ENCODE measurements at places on chromosomes 12 and 14.
A peak's percentile ranks its signal among the peaks of the same experiment; 100 is the strongest.

DNA sequence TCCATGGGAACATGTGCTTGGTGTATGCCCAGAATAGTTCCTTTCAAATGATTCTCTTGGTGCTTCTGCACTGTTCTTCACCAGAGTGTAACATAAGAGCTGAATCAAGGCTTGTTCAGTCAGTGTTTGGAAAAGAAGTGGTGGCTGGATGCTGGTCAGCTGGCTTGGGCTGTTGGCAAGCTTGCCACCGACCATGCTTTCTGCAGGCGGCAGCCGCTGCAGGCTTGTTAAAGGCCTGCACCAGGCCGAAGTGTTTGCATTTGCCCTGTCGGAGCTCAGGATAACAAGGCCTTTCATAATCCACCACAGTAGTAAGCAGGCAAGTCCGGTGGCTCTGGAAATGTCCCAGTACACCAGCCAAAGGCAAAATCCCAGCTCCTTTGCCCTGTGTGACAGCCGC is 26.9 kb downstream of the DAAM1 start:
- no peak for DNase-seq

DNA sequence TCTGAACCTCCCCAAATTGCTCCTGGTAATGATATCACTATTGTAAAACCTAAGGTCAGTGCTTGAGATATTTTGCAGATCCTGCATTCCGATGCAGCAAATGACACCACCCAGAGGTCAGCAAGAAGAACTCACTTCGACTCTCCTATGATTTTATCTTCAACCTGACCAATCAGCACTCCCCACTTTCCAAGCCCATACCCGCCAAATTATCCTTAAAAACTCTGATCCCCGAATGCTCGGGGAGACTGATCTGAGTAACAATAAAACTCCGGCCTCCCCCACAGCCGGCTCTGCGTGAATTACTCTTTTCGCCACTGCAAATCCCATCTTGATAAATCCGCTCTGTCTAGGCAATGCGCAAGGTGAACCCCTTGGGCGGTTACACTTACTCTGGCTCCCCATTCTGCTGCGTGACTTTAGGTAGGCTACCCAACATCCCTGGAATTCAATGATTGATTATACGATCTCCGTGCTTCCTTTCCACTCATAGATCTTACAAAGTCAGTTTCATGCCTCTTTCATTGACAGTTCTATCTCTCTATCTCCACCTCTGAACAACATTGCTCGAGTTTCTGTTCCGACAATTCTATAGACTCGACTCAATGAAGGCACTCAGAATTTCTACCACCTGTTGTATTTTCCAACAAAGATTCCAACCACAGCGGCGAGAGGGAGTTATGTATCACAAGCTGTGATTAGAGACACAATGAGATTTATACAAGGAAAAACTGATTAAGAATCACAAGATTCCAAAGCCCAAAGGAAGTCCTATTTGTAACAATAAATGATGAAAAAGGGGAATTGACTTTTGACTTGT is 939 bp downstream of the NPC2 start:
- DNase-seq = no peak

DNA sequence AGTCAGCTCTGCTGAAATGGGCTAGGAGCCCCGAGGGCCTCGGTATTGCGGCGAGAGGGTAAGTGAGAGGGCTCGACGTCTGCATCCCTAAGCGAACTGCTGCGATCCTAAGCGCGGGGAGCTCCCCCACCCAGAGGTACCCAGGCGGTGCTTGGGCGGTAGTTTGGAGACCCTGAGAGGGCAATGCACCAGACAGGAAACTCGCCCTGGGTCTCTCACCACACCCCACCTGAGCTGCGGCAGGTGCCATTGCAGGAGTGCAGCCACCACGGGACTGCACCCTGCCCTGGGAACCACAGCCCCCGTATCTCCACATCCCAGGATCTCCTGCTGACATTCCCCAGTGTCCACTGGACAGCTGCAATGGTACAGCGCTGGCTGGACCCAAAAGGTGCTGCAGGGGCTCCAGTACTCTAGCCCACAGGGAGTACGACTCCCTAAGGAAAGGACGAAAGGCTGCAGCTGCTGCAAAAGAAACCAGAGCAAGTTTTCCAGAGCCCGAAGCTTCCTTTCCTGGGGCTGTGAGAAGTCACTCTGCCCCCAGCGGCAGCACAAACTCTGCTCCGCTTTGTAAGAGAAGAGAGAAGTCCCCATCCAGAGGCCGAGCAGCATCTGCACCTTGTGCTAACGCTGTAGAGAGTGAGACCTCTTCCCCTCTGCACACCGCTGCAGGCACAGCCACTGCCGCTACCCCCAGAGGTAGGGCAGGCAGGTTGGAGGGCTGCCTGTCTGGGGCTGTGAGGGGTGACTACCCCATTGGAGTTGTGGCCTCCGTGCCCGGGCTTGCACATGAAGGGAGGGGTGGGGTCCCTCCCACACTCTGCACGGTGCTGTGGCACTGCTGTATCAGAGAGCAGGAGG is 31.1 kb upstream of the MON2 start:
- DNase-seq = peak; percentile 65

- DNase-seq = no peak
Observed at GRCh38 chr12:64997858-64998257, 123.2 kb downstream of the WIF1 start.

GRCh38 chr14:89486961-89487360 is 69.9 kb upstream of the FOXN3 start:
- no peak for DNase-seq

GRCh38 chr12:67986632-67987031 is 2.6 kb upstream of the IFNG-AS1 start:
- DNase-seq = no peak

GRCh38 chr12:48003226-48004052 is 837 bp downstream of the COL2A1 start:
- no peak for DNase-seq

- DNase-seq = no peak
Observed at GRCh38 chr12:65811968-65812700, 12.1 kb upstream of the HMGA2 start.

DNA sequence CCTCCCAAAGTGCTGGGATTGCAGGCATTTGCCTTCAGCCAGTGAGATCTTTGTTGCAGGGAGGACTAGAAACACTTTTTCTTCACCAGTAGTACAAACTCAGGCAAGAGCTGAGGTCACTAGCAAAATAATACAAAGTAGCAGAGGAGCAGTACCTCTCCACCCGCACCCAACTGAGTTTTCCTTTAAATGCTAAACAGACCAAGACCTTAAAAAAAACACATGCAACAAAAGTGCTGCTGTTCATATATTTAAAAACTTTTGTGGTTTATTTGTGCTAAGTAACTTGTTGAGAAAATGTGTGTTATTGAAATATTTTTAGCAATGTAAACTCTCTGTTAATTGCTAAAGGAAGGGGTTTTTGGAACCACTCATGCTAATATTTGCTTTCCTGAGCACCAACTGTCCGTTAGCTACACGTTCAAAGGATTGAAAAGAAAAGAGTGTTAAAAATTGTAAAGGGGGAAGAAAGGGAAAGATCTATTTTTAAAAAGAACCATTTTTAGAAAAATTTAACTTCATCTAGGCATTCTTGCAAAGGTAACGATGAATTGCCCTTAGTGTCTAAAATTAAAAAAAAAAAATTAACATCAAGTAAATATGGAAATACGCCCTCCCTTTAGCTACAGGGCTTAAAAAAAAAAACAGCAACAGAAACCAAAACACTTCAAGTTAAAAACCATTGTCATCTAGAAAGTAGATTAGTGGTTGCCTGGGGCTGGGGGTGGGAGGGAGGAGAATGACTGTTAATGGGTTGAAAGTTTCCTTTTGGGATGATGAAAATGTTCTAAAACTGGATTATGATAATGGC is 114.0 kb upstream of the KRAS start:
- DNase-seq = peak; percentile 58

DNA sequence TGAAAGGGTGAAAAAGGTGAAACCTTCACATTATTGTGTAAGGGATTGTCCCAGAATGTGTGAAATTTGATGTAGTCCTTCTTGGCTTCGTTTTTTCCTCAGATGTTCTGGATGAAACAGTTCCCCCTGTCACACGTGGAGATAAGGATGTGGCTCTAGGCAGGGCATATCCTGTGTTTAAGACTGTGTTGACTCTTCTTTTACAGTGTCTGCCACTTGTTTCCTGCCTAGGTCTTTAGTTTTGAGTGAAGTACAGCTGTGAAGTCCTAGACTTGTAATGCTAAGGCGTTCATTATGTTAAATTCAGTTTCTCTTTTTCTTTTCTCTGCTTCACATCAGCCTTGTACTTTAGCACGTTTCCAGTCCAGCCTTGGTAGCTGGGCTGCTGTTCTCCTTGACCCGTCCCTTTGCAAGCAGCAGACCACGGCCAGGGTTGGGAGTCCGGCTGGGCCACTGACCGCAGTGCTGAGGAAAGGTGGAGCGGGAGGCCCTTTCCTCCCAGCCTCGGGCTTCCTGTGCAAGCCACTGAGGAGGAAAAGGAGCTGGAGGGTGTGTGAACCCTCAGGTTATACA is 59.1 kb downstream of the RASSF3 start:
- DNase-seq = peak; percentile 51

DNA sequence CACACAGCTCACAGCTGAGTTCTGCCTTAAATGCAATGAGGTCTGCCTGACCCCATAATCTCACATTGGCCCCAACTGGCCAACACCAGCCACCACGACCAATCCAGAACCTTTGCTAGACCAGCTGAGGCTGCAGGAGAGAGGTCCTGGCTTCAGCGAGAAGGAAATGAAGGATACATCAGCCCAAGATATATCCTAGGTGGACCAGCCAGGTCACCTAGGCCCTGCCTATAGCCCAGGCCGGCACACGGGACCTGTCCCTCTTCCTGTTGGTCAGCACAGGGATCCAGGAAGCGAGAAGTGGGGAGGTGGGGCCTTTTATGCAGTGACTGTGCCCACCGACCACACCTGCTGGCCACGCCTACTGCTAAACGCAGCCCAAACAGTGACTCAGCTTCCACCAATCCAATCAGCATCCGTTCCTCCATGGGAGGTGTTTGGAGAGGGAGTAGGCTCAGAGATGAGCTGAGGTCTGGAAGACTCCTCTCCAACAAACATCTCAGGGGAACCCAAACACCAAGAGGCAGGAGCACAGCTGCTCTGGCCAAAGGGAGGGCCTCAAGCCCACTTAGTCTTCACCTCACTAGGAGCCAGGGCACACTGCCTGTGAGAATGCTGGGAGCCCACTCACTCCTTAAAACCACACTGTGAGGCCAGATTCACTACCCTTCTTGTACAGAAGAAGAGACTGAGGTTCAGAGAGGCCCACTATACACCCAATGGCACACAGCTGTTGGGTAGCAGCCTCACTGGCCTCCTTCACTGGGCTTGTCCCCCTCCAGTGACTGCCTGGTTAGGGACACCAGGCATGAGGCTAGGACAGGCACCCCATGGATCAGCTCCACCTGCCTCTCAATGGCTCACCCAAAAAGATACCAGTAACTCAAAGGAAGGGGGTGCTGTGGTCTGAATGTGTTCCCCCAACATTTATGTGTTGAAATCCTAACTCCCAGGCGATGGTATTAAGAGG is 51.3 kb upstream of the PPP2R5C start:
- DNase-seq = no peak

DNA sequence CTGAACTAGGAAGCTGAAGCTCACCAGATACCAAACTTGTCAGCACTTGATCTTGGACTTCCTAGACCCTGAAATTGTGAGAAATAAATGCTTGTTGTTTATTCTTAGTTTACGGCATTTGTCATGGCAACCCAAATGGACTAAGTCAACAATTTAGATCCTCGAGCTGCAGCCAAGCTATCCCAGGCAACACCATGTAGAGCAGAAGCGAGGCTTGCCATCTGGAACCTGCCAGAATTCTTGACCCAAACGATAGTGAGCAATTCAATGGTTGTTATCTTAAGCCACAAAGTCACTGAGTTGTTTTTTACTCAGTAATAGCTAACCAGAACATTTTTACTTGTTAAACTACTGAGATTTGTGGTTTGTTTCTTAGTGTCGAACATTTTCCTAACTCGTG is 458.5 kb upstream of the FLRT2 start:
- DNase-seq = no peak

- no peak for DNase-seq
Observed at GRCh38 chr12:12499909-12500604, 62.6 kb downstream of the DUSP16 start.

GRCh38 chr12:73598626-73599025 is 939.0 kb upstream of the ATXN7L3B start:
- no peak for DNase-seq

DNA sequence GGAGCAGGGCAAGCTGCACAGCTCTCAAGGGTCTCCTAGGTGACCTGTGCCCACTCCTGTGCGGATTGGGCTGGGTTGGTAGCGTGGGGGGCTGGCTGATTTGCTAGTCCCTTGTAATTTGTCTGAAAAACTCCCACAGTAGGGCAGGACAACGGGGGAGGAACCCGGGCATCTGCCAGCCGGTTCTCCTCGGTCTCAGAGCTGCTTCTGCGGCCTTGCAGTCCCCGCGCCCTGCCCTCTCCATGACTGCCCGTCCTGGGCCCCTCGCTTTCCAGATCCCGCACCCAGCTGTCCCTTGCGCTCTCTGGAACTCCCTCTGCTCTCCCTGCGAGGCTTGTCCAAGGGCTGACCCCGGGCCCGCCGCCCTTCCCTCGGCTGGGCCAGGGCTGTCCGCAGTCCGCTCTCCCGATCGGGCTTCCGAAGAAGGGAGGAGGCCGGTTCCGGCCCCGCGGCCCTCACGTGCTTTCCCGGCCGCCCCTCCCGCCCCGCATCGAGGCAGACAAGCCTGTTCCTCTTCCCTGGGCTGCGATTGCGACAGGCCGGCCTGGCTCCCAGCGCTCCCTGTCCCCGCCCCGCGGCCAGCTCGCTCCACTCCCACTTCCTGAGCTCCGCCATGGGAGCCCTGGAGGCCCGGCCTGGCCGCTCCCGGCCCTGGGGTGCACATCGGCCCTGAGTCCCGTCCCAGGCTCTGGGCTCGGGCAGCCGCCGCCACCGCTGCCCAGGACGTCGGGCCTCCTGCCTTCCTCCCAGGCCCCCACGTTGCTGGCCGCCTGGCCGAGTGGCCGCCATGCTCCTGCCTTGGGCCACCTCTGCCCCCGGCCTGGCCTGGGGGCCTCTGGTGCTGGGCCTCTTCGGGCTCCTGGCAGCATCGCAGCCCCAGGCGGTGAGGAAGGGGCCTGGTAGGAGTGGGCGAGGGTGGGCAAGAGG is at the start of gene LTBR:
TSS of gene LTBR (plus strand) at position 591 of the 927 bp plus-strand sequence. CDS start at position 788, 197 bp downstream.
- peak; percentile 36 for DNase-seq

- DNase-seq = no peak
Observed at GRCh38 chr12:18955594-18955993, 173.9 kb upstream of the PLEKHA5 start.

- DNase-seq = no peak
Observed at GRCh38 chr14:49160983-49161382, 425.2 kb downstream of the RPS29 start.

- DNase-seq = no peak
Observed at GRCh38 chr12:131218923-131219669, 265.4 kb downstream of the ADGRD1 start.

- DNase-seq = no peak
Observed at GRCh38 chr12:91954326-91954725, 191.3 kb downstream of the BTG1 start.
